ENCODE measurements at places on chromosomes 5 and 9.

DNA sequence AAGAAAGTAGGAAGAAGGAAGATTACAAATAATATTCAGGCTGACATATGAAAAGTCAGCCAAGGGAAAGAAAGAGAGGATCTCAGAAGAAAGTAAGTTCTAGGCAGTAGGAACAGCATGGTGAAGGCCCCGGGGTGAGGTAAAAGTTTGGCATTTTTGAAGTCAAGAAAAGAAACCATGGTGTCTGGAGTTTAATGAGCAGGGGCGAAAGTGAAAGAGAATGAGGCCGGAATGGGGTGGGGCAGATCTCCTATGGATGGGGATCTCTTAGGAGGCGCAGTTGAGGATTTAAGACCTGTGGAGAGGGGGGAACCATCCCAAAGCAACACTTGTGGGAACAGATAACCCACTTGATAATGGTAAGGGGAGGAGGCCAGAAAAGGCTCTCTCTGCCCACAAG lies 42.3 kb upstream of the SMAD5 start:
- DNase-seq, result no peak

DNA sequence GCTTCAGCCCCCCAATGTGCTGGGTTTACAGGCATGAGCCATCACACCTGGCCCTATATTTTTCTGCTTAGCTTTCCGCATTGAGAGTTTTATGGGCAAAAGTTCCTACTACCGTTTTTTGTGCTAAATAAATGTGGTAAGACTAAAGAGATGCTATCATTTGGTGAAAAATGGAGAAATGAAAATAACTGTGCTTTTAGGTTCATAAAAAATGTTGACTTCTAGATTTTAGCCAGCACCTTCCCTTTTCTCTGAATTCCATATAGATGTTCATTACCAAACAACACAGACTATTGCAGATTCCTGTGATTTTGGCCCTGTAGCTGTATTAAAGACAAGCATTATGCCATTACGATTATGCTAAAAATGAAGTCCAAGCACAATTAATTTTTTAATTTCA lies 72.0 kb upstream of the CTSL start:
- DNase-seq, result no peak

GRCh38 chr5:14009575-14009974 lies 65.1 kb upstream of the DNAH5 start:
- DNase-seq, result peak; percentile 44

DNA sequence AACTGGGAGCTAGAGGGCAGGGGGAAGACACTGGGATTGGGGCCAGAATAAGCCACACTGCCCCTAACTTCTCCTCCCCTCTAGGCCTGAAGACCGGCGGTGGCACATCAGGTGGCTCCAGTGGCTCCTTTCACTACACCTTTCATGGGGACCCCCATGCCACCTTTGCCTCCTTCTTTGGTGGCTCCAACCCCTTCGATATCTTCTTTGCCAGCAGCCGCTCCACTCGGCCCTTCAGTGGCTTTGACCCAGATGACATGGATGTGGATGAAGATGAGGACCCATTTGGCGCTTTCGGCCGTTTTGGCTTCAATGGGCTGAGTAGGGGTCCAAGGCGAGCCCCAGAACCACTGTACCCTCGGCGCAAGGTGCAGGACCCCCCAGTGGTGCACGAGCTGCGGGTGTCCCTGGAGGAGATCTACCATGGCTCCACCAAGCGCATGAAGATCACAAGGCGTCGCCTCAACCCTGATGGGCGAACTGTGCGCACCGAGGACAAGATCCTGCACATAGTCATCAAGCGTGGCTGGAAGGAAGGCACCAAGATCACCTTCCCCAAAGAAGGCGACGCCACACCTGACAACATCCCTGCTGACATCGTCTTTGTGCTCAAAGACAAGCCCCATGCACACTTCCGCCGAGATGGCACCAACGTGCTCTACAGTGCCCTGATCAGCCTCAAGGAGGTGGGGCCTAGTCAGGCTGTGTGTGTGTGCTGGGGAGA lies 6.8 kb downstream of the DNAJB5 start:
- no peak for DNase-seq

- DNase-seq, result peak; percentile 96
Observed at GRCh38 chr5:170523142-170523551, 19.3 kb downstream of the KCNIP1 start.

- DNase-seq, result no peak
Observed at GRCh38 chr9:109272745-109273144, 48.1 kb downstream of the EPB41L4B start.

- peak; percentile 95 for DNase-seq
Observed at GRCh38 chr5:138967791-138968448, 92.8 kb upstream of the LRRTM2 start.

DNA sequence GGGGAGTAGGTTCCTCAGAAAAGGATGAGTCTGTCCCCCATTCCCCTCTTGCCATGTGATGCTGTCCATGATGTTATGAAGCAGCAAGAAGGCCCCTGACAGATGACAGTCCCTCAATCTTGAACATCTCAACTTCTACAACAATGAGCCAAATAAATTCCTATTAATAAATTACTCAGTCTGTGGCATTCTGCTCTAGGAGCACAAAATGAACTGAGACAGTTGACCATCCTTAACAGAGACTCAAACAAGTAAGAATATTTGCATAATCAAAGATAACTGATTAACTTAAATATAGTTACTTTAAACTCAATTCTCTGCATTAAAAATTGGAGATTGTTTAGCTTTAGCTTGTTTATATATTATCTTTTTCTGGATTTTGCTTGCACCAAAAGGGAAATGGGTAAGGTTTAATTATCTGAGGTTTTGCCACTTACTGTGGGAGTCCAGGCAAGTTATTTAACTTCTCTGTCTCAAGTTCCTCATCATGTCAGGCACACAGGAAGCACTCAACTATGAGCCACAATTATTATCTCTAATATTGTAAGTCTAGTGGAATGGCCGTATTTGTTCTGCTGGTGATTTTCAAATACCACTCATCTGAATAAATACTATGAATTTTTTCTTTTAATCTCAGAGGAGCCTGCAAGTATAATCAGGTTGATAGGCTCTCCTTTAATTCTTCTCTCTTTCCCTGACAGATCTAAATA lies 162.9 kb downstream of the TSSK1B start:
- DNase-seq, result no peak

GRCh38 chr9:113504725-113505590 lies 41.4 kb downstream of the RGS3 start:
- no peak for DNase-seq

DNA sequence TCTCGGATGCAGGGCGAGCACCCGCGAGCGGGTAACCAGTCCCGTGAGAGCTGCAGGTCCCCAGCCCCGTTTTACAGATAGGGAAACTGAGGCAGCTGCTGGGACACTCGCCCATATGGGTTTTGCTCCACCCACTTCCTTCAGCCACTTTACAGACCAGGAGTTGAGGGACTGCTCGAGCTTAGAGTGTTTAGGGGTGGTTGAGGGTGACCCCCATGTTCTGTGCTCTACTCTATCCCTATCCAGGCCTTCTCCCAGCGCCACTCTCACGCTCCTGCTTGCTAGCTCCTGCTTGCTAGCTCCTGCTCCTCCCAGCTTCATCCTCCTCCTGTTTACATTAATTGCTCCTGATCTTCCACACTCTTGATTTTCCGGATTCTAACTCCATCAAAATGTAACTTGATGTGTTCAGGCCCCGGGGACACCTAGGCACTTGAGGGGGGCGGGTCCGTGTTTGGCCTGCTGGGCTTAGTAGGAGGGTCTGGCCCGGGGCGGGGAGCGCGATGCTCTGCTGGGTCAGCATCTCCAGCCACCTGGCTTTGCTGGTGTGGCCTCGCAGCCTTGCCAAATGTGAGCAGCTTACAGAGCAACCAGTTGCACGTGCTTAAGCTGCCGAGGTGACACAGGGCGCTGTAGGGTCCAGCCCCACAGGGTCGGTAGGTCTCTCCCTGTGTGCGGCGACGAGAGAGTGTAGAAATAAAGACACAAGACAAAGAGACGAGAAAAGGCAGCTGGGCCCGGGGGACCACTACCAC lies 1.5 kb upstream of the PTGES2 start:
- peak; percentile 37 for DNase-seq

DNA sequence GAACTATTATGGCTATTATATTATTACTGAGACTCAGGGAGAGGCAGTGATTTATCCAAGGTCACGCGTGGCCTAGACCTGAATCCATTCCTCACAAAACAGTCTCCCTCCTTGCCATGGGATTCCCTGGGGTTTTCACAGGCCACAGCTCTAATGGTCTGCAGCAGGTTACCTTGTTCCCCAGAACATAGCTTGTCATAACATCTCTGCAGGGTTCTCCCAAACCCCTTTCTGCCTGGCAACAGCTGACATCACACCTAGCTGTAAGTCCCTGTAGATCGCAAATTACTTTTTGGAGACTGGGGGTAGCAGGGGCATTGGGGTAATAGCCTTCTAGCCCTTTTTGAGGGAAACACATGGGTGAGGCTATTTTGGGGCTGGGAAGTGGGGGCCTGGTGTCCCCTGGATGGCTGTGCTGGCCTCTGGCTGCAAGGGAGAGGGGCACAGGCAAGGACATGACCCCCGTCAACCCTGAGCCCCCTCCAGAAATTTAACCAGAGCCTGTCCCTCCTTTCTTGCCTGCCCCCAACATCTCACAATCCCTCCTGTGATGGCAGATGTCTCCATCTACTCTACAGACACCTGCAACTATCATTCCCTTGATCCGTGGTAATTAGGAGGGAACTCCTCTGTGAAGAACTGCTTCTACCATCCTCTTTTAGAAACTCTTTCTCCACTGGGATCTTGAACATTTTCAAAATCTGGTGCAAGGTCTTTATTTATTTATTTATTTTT lies 1.3 kb downstream of the CD74 start:
- peak; percentile 19 for DNase-seq

DNA sequence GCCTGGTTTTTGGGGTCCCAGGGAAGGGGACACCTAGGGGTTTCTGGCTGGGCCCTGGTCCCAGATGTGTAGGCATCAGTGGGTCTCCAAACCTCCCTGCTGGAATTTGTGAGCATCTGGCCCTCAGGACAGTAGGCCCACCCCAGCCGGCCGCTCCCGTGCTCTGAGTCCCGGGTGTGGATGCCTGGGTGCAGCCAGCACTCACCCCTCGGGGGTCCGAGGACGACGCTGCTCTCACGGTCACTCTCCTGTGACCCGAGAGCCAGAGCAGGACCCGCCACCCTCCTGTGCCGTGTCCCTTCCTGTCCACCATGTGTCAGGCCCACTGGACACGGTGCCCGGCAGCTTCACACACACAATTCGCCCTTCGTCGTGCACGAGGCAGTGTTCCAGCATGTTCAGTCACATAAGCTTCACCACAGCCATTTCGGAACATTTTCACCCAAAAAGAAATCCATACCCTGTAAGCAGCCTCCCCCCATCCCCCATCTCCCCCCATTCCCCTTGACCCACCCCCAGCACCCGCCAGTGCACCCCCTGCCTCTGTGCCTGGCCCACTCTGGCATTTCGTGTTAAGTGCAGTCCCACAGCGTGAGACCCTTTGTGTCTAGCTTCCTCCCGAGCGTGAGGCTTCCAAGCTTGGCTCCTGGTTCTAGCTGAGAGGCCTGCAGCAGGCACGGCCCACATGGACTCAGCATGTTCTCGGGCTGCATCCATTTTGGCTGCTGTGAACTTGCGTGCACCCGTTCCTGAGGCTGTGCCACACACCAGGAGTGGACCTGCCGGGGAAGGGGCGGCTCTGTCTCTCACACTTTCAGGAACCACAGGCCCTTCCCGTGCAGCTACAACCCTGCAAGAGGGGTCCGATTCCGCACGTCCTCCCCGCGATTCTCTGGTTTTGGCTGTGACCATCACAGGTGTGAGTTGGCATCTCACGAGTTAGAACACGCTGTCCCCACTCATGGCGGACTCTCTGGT lies 40.5 kb downstream of the NKD2 start:
- DNase-seq, result no peak

GRCh38 chr9:10003047-10003446 lies 609.8 kb downstream of the PTPRD start:
- no peak for DNase-seq

- DNase-seq, result no peak
Observed at GRCh38 chr9:111937781-111938426, 41.3 kb downstream of the UGCG start.

- no peak for DNase-seq
Observed at GRCh38 chr5:152527358-152528052, 122.4 kb upstream of the NMUR2 start.

DNA sequence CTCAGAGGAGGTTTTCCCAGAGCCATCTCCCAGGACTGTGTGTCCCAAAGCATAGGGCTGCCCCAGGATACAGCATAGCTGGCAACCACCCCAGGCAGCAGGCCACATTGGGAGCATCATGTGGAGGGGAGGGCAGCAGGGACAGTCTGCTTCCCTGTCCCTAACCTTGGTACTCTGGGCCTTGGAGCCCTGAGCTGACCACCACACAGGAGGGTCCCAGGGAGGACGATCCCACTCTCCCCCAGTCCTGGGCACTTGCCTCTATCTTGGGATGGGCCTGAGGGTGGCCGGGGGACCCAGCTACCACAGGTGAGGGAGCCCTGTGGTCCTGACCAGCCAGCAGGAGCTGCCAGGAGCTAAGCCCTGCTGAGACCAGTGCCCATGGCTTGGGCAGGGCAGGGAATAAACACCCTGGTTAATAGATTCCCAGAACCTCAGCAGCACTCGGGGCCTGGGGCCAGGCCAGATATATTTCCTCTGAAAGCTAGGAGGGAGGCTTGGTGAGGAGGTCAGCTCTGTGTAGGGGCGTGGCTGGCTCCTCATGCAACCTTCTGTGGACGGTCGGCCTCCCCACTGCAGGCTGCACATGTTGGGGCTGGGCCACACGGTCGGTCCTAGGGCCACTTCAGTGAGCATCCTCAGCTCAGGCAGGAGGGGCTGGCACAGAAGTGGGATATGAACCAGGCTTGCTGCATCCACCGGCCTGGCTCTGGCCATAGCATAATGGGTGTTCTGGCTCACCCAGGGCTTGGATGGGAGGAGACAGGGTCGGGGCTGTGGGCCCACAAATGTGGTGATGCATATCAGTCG lies 4.2 kb downstream of the NINJ1 start:
- DNase-seq, result no peak

- peak; percentile 57 for DNase-seq
Observed at GRCh38 chr5:133749331-133749985, 137.1 kb upstream of the FSTL4 start.

DNA sequence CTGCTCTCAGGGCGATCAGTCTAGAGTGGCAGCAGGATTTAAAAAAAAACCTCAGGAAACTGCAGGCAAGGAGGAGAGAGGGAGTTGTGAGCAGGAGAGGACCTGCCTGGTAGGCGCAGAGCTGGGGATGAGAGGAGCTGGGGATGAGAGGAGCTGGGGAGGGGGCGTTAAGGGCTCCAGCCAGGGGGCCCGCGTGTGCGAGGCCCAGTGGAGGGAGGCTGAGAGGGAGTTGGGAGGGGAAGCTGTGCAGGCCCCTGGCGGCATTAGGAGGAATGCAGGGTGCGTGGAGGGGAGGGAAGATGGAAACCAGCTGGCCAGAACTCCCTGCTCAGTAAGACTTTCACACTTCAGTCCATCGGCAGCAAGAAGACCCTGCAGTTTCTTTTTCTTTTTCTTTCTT lies 45.2 kb upstream of the HMCN2 start:
- DNase-seq, result no peak

- no peak for DNase-seq
Observed at GRCh38 chr5:108303086-108303485, 78.8 kb downstream of the FBXL17 start.

Measured in NCI-H69 (cell line).